ENCODE measurements at places on chromosomes 5 and 9. TPM values are rescaled to one million over a fixed set of nuclear protein-coding genes. Genes with fewer than 3 reads are reported as not detected.

The MYOT gene
- not detected for total RNA-seq

GRCh38 chr9:86046930-86047341, 52.4 kb downstream of the GOLM1 start:
- DNase-seq = no peak

DNA sequence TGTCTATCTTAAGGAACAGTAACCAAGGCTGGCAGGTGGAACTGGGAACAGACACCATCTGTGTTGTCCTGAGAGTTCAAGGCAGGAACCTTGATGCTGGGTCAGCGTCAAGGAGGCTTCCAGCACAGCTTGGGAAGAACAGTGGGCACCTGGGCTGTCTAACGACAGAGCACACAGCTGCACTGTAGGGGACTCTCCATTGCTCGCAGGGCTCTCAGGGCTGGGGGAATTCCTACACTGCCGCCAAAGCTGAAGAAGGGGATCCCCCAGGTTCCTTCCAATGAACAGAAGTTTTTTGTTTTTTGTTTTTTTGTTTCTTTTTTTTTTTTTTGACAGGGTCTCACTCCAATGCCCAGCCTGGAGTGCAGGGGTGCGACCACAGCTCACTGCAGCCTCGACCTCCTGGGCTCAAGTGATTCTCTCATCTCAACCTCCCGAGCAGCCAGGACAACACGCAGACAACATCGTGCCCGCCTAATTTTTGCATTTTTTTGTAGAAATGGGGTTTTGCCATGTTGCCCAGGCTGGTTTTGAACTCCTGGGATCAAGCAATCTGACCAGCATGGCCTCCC, 81.9 kb downstream of the PTPN3 start:
- DNase-seq = no peak

GRCh38 chr9:129063061-129063460, 17.9 kb upstream of the DOLPP1 start:
- no peak for DNase-seq

DNA sequence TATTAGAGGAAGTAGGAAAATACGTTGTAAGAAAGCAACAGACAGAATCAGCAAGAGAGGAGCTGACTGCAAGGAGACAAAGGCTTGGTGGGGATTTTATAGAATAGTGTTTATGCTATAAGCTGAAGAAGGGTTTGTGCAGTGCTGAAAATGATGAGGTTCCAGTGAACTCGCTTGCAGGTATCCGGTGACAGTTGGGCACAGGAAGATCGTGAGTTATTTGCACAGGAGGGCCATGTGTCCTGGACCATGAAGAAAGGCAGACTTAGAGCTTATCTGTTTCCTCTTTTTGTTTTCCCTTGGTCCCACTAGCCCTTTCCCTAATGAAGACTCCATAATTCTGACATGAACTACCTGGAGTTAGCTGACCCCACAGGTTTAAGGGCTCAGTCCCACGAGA, 61.4 kb downstream of the NXNL2 start:
- DNase-seq = no peak
